ENCODE measurements at places on chromosomes 16 and 17.

GRCh38 chr16:9808210-9808609, 374.0 kb downstream of the GRIN2A start:
- DNase-seq, result no peak

DNA sequence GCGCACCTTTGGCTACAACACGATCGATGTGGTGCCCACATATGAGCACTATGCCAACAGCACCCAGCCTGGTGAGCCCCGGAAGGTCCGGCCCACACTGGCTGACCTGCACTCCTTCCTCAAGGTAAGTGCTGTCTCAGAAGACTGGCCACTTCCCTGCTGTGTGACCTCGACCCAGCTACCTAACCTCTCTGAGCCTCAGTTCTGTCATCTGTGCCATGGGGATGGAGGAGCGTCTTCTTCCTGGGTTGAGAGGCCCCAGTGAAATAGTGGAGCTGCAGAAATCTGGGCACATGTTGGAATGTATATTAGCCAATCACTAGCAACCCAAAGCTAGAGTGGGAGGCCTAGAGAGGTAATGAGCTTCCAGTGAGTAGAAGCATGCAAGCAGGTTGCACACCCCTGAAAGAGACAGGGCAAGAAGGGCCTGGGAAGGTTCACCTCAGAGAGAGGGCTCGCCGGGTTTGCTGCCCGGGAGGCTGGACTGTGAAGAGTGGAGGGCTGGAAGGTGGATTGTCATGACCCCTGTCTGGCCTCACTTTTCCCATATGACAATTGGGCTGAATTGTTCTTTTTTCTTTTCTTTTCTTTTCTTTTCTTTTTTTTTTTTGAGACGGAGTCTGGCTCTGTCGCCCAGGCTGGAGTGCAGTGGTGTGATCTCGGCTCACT, 521 bp downstream of the SLC12A3 start:
- no peak for DNase-seq

- DNase-seq, result no peak
These were observed 22.3 kb upstream of the PLLP start for GRCh38 chr16:57306676-57307341.

GRCh38 chr17:21242026-21242697, 11.0 kb downstream of the NATD1 start:
- DNase-seq, result no peak

- no peak for DNase-seq
These were observed 75.8 kb downstream of the WNT3 start for GRCh38 chr17:46742565-46743270.

DNA sequence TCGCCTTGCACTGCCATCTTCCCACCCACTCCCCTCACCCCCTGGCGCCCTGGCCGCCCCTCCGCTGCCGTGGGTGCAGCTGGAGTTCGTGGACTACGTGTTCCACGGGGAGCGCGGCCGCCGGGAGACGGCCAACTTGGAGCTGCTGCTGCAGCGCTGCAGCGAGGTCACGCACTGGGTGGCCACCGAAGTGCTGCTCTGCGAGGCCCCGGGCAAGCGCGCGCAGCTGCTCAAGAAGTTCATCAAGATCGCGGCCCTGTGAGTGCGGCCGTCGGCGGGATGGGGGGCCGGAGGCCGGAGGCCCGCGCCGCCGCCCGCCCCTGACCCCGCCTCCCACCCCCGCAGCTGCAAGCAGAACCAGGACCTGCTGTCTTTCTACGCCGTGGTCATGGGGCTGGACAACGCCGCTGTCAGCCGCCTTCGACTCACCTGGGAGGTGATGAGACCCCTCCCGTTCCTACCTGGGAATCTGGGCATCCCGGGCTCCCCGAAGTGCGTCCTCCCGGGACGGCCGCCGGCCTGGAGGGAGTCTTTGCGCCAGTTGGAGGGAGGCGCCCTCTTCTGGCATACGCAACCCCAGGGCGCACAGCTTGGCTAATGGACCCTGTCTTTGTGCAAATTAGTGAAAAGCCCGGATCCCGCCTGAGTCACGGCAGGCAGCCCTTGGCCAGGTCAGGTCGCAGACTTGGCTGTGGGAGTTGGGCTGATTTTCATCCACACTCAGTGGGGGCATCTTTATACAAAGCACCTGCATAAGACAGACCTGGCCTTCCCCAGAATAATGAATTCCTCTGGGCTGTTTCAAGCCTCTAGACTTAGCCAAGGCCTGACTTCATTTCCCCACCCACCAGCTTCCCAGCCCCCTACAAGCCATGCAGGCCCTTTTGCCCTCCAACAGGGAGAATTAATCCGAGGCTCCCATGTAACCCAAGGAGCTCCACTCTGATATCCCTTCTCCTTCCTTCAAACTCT, 14.3 kb downstream of the RAPGEFL1 start:
- DNase-seq, result no peak

DNA sequence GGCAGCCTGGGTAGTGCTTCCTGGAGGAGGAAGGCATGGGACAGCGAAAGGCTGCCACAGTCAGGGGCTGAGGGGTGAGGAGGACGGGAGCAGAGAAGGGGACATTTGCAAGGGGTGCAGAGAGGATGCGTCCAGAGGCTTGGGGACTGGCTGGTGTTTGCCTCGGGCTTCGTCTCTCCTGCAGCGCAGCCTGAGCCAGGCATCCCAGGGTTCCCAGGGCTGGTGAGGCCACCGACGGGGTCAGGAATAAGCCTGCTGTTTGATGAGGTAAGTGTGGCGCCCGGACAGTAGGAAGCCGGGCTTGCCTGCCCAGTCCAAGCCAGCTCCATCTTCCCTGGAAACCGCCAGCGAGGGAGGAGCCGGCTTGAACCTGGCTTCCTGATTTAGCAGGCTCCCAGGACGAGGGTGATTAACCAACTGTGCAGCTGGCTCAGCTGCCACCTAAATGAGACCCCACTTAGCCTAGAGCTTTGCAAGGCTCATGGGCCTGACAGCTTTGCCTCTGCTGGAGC, 47.8 kb downstream of the PITPNM3 start:
- no peak for DNase-seq

- no peak for DNase-seq
These were observed 449.8 kb downstream of the SHISA9 start for GRCh38 chr16:13351181-13351580.

GRCh38 chr16:75402821-75403475, 30.4 kb downstream of the CFDP1 start:
- DNase-seq, result peak; percentile 62

GRCh38 chr16:25509456-25509855, 182.3 kb upstream of the HS3ST4 start:
- no peak for DNase-seq

DNA sequence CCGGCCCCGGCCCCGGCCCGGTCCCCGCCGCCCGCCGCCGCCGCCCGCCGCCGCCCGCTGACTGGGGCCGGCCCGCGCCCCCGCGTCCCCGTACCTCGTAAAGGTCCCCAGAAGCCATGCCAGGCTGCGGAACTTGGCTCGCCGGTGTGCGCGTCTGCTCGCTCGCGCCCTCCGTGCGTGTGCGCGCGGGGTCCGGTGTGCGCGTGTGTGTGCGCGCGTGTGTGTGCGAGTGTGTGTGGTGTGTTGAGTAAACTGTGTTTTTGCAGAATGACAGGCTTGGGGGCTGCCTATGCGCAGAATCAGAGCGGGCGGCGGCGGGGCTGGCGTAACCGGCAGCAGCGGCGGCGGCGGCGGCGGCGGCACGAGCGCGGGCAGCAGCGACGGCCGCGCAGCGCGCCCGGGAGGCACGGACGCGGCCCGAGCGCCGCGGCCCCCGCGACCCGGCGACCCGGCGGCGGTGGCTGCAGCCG, 307 bp downstream of the CDYL2 start:
- peak; percentile 49 for DNase-seq

DNA sequence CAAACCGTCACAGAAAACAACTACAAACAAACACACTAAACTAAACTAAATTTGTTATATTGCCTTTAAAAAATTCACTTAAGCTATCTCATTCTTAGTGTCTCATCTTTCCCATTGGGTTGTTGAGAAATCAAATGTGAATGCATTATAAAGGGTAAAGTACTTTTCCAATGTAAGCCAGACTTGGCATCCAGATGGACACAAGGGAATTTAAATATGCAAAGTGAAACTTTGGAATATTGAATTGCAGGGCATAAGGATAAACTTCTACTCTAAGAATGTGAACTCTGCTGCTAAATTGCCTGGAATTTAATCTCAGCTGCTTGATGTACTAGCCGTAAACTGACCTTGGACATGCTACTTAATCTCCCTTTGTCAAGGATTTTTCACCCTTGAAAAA, 1554.6 kb downstream of the CDH8 start:
- no peak for DNase-seq

- DNase-seq, result no peak
These were observed 4.3 kb upstream of the PPP1R1B start for GRCh38 chr17:39622380-39623006.

GRCh38 chr16:85610446-85611193, 2.5 kb upstream of the GSE1 start:
- DNase-seq, result peak; percentile 93

DNA sequence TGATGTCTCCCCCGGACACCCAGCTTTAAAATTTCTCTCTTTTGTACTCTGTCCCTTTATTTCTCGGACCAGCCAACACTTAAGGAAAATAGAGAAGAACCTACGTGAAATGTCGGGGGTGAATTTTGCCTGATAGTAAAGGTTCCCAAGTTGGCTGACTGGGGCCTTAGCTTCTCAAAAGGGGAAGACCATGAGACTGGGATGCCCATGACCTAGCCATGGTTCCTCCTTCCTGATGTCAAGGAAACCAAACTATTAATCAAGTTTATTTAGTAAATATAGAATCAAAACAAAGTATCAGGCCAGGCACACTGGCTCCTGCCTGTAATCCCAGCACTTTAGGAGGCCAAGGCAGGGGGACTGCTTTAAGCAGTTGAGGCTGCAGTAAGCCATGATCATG, 2.4 kb upstream of the EIF1 start:
- DNase-seq, result no peak

GRCh38 chr17:80456465-80457235, 19.8 kb downstream of the NPTX1 start:
- no peak for DNase-seq

GRCh38 chr17:40069751-40070708, 7.3 kb downstream of the THRA start:
- DNase-seq, result peak; percentile 25

DNA sequence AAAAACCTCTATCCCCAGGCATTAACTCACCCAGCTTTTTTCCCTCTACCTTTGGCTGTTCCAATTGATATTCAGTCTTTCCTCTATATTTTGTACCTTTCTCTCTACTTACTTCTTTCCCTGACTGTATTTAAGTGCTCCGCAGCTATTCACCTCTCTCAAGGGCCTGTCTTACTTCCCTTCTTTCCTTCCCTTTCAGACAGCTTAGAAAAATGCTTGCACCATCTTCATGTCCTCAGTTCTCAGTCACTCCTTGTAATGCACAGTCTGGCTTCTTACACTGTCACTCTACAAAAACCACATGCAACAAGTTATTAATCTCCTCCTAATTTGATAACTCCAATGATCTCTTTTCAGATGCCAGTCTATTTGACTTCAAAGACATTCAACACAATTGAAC, 163.4 kb downstream of the PHKB start:
- no peak for DNase-seq

DNA sequence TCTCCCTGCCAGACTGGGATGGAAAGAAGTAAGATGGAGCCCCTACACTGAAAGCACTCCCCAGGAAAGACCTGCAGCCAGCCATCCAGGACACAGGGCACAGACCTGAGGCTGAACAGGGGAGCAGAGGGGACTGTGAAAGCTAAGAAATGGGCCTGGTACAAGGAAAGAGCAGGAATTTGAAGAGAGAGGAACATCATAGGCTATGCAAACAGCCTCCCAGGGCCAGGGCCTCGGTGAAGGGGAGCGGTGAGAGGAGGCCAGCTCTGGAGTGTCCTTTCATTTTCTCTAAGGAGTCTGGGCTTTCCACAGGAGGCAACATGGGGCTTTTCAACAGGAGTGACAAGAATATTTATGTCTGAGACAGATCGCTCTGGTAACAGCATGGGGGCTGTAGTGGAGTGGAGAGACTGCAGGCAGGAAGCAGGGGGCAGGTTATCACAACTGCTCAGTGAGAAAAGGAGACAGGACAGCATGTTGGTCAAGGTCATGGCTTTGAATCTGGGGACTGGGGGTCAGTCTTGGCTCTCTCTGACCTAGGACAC, 50.1 kb downstream of the TOM1L2 start:
- no peak for DNase-seq

GRCh38 chr17:3887804-3888203, 5.0 kb downstream of the CAMKK1 start:
- no peak for DNase-seq

DNA sequence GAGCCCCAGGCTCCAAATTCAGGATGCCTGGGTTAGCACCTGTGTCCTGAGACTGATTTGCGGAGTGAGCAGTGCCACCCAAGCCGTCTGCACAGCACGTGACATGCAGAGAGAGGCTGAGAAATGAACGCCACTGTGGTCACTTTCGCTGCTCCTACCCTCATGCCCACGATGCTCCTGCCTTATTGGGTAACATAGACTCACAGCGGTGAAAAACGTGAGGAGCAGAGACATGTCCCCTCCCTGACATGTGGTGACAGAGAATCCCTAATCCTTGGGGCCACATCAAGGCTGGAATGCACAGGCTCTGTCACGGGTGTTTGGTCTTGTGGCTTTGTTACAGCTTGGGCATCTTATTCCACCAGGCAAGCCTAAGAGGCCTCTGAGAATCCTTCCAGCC, 52.1 kb upstream of the CACNG5 start:
- no peak for DNase-seq

DNA sequence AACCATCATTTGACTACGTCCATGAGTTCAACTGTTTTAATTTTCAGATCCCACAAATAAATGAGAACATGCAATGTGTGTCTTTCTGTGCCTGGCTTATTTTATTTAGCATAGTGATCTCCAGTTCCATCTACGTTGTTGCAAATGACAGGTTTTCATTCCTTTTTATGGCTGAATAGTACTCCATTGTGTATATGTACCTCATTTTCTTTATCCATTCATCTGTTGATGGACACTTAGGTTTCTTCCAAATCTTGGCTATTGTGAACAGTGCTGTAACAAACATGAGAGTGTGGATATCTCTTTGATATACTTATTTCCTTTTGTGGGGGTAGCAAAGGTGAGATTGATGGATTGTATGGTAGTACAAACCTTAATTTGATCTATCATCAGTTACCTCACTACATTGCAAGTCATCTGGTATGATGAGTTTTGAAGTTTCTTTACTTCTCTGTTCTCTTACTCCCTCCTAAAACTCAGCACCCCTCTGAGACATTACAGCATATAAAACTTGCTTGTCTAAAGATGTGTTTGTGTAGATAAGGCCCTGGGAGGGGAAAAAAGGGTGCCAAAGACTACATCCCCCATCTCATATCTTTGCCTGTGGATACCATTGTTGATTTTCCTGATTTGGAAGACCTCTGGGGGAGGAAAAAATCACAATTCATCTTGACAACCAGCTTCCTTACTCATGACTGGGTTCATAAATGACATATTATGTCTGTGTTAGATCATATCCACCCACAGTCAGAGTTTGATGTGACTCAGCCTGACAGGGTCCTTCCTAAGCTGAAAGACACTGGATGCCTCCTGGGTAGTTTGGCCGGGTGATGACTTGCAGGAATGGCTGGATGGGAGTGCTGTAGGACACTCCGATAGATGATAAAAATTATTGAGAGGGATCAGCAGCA, 47.6 kb downstream of the ABCA9 start:
- DNase-seq, result peak; percentile 32
